Stimulated activated CD4-positive, alpha-beta T cell treated with anti-CD3 and anti-CD28 coated beads, Interleukin-2, amount 100 ng/mL, for 48 hours (primary cell): ENCODE measurements at places on chromosomes 12 and 14.

- DNase-seq = no peak
Observed at GRCh38 chr14:84894254-84894653, 635.7 kb upstream of the FLRT2 start.

- no peak for DNase-seq
Observed at GRCh38 chr12:26688344-26688904, 144.6 kb downstream of the ITPR2 start.

- DNase-seq = no peak
Observed at GRCh38 chr14:100654025-100654813, 67.0 kb upstream of the BEGAIN start.

DNA sequence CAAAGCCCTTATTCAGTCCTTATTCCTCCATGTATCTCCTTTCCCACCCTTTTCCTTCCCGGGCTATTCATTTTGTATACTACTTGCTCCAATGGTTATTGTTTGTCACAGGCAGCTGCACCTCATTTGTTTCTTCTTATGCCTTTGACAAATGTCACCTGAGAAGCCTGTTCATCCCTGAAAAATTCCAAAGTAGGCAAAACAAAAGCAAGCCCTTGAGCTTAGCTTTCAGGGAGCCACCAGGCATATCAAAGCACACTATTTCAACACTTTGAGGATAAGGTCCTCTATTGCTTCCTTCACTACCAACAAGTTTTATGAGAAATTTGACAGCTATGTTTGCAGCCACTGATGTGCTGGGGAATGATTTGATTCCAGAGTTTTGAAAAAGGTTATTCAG, 738.7 kb upstream of the LMO3 start:
- DNase-seq = no peak

GRCh38 chr12:7015555-7016370, 2.5 kb downstream of the LPCAT3 start:
- no peak for DNase-seq

GRCh38 chr12:90974286-90974685, 19.3 kb upstream of the CCER1 start:
- no peak for DNase-seq

- DNase-seq = no peak
Observed at GRCh38 chr14:43165651-43166050, 1341.4 kb downstream of the FSCB start.
